Activated naive CD4-positive, alpha-beta T cell treated with anti-CD3 and anti-CD28 coated beads, Interleukin-2, amount 50 U/mL, for 16 hours (primary cell): ENCODE measurements at places on chromosomes 3 and 15.

DNA sequence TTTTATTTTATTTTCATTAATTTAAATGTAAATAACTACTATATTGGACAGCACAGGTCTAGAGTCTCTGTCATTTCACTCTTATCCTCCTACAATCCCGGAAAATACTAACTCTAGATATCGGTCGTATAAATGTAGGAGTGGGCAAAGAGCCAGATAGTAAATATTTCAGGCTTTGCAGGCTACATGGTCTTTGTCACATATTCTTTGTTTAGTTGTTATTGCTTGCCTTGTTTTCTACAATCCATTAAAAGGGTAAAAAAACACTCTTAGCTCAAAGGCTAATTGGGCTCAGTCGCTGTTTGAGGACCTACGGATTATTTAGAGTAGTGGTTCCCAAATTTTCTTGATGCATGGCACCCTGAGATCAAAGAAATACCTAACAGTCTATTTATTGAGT, 1.7 kb downstream of the KNL1 start:
- DNase-seq, result no peak

GRCh38 chr3:187974871-187975271, 179.1 kb upstream of the LPP start:
- DNase-seq, result no peak

- DNase-seq, result no peak
Observed at GRCh38 chr3:58288011-58288728, 17.9 kb upstream of the RPP14 start.

GRCh38 chr15:80491163-80491847, 87.1 kb downstream of the ARNT2 start:
- DNase-seq, result no peak

DNA sequence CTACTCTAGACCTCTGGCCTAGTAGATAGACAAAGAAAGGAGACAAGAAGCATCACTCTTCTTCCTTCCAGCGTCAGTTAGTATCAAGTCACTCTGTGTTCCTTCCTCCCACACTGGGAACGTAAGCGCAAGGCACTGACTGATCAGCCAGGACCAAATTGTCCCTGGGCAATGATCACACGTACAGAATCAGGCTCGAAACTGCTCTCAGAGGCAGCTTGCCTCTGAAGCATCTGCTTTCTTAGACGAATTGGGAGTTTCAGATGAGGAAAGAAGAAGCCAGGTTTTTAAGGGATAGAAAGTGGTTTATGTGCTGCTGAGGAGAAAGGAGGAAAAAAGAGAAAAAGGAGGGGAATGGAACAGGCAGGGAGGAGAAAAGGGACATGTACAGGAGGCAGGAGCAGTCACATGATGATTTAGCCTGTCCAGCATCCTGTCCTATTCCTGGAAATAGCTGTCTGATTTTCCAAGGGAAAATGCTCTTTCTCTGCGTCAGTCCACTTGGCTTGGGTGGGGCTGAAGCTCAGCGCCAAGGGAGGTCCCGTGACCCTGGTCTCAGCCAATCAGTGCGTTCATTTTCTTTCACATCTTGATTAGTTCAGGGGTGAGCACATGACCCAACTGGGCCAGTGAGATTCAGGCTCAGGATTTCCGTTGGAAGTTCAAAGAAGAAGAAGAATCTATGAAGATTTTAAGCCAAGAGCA, 102.0 kb upstream of the PRICKLE2 start:
- DNase-seq, result no peak

GRCh38 chr3:57546616-57547015, 2.5 kb upstream of the DNAH12 start:
- no peak for DNase-seq
